ENCODE measurements at places on chromosomes 1 and 21.

DNA sequence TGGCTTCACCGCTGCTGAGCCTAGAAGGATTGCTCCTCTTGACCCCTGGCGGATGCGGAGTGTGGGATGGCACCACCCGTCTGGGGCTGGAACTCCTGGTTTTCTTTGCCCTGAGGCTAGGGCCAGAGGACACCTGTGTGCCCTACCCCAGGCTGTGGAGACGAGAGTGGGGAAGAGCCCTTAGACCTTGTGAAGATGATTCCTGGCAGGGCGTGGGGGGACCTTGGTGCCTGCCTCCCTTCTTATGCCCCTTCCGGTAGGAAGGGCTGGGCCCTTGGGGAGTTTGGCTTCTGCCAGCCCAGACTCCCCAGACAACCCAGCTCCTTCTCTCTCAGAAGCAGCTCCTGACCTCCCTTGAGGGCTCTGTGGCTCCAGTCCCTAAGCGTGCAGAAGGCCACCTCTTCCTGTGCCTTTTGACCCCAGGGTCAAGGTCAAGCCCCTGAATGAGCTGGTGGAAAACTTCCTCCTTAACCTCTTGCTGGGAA, 891 bp downstream of the RPS6KA1 start:
- DNase-seq = no peak

DNA sequence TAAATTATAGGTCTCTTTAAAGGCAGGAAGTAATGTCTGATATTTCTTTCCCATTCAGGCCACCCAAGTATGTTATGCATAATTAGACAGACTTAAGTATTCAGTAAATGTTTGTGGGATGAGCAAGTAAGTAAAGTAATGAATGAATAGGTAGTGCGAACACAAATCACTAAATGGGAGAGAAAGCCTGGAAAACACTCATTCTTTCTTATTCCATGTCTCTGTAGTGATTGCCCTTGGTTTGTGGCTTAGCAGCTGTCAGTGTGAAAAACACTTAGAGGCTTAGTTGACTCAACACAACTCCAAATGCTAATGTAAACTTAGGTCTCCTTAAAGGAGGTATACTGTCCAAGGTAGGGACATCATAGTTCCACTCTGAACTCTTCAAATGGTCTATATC, 182.5 kb downstream of the ZC3H11B start:
- no peak for DNase-seq

DNA sequence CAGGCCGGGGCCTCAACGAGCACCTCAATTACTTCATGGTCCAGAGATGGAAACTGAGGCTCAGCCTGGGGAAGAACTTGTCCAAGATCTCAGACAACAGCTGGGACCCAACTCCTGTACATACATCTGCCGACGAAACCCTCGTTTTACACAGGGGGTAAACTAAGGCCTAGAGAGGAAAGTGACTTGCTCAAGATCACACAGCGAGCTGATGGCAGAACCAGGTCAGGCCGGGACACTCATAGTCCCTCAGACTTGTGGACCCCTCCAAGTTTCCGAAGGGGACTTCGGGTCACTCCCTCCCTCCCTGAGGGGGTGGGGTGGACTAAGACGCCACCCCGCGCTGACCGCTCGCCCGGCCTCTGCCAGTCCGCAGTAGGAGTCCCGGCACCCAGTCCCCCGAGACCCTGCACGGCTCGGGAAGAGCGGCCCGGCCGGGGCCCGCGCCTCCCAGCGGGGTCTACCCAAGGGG, 430 bp downstream of the WASF2 start:
- DNase-seq = no peak

DNA sequence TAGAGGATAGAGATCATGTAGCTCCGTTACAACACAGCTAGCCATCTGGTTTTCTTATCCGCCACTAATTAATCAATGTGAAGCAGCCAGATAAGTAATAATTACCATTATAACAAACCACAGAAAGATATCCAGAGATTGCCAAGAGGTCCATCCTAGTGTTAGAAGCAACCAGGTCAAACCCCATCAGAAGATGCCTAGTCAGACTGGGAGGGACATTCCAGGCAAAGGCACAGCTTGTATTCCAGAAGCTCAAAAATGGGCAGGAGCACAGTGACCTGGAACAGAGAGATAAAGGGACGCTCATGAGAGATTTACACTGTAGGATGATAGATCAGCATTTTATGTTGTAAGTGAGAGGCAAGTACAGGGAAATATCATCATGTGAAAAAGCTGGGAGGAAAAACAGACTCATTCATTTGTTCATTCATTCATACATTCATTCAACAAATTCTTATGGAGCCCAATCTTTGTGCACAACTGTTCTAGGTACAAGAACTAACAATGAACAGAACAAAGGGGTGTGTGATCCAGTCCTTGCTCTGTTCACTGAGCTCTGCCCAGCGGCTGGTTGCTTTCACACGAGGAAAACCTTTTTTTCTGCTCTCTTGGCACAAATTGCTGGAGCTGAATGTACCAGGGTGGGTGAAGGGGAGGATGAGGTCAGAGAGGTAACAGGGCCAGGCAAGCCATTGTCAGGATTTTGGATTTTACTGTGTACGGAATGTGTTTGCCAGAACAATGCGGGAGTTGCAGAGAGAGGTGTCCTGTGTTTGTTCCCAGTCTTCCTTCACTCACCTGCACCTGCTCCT, 240.8 kb upstream of the FGGY start:
- DNase-seq = no peak

GRCh38 chr1:97424209-97424608, 496.6 kb downstream of the DPYD start:
- DNase-seq = no peak

DNA sequence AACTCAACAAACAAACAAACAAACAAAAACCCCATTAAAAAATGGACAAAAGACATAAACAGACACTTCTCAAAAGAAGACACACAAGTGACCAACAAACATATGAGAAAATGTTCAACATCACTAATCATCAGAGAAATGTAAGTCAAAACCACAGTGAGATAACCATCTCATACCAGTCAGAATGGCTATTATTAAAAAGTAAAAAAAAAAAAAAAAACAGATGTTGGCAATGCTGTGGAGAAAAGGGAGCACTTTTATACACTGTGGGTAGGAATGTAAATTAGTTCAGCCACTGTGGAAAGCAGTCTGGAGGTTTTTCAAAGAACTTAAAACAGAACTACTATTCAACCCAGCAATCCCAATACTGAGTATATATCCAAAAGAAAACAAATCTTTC, 94.7 kb downstream of the PLPP3 start:
- no peak for DNase-seq

DNA sequence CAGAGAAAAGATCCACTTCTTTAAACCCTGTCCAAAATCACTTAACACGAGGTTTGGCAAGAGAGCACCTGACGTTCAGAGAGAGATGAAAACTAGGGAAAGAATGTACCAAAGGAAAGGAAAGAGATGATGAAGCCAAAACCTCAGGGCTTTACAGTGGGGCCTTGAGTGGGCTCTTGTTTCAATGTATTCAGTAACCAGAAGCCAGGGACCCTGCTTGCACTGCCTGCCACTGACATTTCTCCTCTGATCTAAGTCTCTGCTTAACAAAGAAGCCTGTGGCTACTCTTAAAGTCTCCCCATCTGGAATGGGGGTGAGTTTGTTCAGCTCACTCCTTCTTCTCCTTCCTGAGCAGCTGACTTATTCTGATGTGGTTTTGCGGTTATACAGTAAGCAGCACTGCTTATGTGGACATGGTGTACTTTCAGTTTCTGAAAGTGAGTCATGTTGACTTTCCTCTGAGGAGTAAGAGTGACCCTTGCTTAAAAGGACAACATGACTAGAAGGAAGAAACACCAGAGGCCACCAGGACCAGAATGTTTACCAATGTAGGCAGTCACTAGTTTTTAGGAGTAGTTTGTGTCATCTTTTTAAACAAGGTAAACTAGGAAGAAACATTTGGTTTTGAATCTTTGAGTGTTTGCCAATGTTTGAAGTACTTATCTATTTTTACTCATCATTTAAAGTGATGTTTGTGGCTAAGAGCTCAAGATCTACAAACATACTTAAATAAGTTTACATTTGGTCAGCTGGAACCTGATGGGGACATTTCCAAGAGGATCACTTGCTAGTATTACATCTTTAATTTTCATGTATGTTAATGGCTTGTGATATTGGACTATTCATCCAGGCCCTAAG, 87.4 kb downstream of the FASLG start:
- peak; percentile 98 for DNase-seq

DNA sequence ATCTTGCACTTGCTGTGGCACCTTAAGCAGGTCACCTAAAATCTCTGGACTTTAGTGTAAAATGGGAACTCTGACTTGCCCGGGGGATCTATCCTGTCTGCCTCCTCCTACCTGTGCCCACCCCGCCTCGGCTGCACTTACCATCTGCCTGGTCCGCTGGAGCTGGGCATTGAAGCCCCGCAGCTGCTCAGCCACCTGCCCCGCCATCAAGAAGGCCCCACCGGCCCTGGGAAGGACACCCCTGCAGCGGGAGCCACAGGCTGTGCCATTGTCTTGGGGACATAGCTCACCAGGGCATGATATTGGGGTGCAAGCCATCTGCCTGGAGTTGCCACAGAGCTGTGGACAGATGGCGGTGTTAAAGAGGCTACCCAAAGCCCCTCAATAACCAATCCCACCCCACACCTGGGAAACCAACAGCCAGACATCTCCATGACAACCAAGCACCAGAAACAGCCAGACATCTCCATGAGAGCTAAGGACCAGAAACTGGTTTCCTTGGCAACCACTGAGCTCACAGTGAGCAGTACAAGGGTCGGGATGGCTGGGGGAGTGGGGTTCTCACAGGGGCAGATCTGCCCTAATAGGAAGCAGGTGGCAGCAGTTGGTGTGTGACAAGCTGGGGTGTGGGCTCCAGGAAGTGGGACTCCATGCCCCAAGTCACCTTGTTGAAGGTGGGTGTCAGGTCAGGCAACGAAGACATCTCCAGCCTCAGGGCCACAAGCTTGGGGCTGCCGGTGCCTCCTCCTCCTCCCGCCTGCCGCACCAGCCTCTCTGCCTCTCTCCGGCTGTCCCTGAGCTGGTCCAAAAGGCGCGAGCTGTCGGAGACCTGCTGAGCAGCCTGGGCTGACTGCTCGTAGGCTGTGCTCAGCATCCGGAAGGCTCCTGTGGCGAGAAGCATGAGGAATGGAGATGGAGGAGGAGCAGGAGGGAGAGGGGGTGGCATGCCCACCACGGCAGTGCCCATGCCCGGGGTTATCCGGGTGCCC, 29.1 kb downstream of the LAMB3 start:
- DNase-seq = no peak

DNA sequence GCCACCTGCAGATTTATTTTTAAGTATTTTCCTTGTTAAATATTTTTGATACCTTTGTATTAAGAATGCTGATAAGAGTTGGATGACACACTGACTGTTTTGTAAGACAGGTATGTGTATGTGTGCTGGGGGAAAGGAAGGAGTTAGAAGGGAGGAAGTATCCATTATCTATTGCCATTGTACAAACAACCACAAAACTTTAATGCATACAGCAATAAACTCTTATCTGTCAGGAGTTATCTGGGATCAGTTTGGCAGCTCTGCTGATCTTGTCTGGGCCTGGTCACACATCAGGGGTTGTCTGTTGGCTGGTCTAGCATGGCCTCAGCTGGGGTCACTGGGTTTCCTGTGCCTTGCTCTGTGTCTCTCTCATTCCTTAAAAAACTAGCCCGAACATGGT, 423.9 kb upstream of the USP24 start:
- DNase-seq = no peak

DNA sequence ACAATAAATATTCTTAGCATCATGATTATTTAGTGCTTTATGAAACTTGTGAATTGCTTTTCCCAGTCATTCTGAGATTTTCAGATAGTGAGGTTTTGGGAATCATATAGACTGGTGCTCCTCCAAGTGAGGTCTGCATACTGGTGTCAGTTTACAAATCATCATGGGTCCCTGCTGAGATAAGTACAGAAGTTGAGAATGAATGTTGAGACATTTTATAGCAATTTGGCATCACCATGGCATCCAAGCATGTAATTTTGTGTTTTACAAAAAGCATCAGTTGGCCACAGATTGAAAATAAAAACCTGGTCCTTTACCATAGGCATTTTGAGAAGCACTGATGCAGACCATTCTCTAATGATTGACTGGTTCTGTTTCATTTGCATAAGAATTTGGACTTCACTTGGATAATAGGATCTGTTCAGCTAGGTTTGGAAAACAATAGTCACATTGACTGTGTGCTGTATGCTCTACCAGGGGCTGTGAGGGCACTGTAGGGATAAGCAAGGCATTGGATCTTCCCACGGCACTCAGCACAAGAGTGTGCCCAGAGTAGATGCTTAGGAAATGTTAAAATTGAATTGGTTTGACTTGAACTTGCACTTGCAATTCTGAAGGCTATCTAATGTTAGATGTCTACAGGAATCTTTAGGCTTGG, 79.0 kb upstream of the JUN start:
- DNase-seq = no peak

DNA sequence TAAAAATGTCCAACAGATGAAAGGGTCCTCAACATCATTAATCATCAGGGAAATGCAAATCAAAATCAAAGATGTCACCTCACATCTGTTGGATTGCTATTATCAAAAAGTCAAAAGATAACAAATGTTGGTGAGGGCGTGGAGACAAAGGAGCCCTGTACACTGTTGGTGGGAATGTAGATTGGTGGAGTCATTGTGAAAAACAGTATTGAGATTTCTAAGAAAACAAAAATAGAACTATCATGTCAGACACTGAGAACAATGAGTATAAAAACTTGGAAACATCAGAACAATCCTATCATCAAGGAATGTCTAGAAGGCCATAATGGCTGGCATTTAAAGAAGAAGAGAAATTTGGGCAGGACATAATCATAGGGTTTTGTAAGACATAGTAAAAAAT, 209.2 kb upstream of the PTGFR start:
- no peak for DNase-seq

GRCh38 chr1:5901150-5901549, 91.1 kb downstream of the NPHP4 start:
- no peak for DNase-seq

- DNase-seq = no peak
Measured at GRCh38 chr1:2391931-2392509, 379 bp downstream of the RER1 start.

- peak; percentile 23 for DNase-seq
Measured at GRCh38 chr21:44789880-44790279, 11.7 kb downstream of the UBE2G2 start.

GRCh38 chr1:200546577-200546976, 74.0 kb downstream of the KIF14 start:
- no peak for DNase-seq

- DNase-seq = no peak
Measured at GRCh38 chr21:31030367-31031106, 7.7 kb downstream of the KRTAP19-8 start.

GRCh38 chr1:73144311-73144710, 862.0 kb upstream of the NEGR1 start:
- no peak for DNase-seq

DNA sequence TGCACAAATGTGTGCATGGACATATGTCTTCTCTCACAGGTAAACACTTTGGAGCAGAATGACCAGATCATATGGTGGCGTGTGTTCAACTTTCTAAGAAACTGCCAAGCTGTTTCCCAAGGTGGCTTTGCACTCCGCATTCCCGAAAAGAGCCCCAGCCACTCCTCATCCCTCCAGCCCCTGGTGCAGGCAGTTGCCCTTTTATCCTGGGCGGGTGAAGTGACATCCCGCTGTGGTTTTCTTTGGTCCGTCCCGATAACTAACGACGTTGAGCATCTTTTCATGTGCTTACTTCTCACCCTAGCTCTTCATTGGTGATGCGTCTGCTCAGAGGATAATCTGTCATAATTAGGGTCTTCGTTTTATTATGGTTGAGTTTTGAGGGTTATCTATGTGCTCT, 612.5 kb downstream of the MATN1 start:
- no peak for DNase-seq

Data from astrocyte of the cerebellum (primary cell).